AML-193 (cell line): ENCODE measurements at places on chromosomes 3 and 15.
A peak's percentile ranks its signal among the peaks of the same experiment; 100 is the strongest.

GRCh38 chr3:194139814-194140391 lies 4.0 kb downstream of the HES1 start:
- DNase-seq, result no peak

- no peak for DNase-seq
These were observed 39.6 kb upstream of the SLCO3A1 start for GRCh38 chr15:91813924-91814323.

DNA sequence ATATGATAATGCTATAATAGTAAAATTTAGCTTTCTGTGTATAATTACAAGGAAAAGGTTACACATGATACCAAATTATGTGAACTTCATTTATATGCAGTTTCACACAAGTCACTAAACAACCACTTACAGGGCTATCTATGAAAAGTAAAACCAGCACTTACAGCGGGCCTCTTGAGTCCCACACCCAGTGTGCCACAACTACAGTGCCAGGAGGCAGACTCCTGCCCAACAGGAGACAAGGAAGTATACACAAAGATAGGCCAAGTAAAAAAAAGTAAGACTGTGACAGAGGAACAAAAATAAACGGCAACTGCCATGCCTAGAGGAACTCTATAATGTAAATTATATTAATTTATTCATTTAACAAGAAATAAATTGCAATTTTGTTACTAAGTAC lies 53.4 kb upstream of the NEK10 start:
- no peak for DNase-seq

DNA sequence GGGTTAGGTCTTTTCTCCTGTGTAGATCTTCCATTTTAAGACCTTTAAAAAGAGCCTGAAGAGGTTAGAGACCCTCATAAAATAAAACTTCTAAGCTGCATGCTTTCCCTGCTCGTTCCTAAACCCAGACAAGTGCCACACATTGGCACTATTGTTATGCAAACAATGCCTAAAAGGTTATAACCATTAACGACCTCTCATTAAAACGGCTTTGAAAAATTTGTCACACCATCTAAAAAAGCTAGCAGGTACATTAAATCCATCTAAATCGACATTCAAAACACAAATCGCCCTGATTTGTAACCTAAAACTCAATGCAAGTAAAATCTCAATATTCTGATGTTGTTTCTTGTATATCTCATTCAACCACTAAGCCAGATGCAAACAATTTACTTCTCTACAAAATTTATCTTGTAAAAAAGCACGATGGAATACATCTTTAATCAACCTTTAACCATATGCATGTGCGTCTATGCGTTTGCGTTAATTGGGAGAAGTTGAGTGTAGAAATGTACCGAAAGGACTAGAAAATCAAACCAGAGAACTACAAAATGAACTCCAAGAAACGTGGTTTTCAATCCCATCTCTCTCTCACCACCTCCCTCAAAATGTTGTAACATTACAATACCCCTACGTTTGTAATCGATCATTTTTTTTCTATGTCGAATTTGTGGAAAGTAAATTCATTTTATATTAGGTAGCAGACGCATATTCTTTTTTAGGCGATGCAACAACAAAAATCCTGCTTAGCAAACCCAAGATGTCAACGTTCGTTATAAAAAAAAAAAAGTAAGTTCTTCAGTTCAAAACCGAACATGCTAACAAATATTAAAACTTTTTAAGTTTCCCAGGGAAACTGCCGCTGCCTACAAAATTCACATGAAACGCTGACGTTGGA lies 1.2 kb downstream of the ALDH1A2 start:
- DNase-seq, result no peak

- DNase-seq, result no peak
These were observed 134.6 kb downstream of the GHSR start for GRCh38 chr3:172313671-172314070.

- DNase-seq, result peak; percentile 73
These were observed 28.5 kb downstream of the BTD start for GRCh38 chr3:15629860-15630597.

GRCh38 chr15:47803767-47804166 lies 86.5 kb downstream of the SEMA6D start:
- DNase-seq, result no peak

- no peak for DNase-seq
These were observed 49.9 kb upstream of the NEDD4 start for GRCh38 chr15:56042982-56043980.

DNA sequence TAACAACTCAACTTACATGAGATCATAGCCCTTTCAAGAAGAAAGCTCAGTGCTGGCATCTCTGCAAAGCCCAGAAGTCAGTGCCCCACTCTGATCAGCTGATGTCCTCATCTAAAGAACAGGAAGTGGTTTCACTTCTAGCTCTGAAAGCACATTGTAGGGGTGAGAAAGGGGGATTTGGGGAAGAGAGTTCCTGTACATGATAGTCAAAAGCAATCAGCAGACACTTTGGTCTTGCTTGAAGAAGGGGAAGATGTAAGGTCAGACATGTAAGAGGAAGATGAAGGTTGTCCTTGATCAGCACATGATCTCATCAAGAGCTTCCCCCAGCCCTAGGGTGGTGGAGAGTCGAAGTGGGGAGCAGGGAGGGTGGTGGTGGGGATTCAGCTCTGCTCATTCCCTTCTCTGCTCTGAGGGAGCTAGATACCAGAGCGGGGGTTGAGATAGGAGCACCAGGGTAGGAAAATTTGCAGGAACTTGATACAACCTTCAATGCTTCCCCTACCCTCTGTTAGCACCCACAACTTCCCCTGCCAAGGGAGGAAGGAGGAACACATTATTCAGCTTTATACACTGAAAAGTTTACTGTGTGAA lies 76.4 kb upstream of the ETV5 start:
- DNase-seq, result peak; percentile 88

- no peak for DNase-seq
These were observed 12.8 kb downstream of the LACTB start for GRCh38 chr15:63134245-63134985.

- DNase-seq, result peak; percentile 96
These were observed 12.0 kb downstream of the STARD5 start for GRCh38 chr15:81311752-81312464.

DNA sequence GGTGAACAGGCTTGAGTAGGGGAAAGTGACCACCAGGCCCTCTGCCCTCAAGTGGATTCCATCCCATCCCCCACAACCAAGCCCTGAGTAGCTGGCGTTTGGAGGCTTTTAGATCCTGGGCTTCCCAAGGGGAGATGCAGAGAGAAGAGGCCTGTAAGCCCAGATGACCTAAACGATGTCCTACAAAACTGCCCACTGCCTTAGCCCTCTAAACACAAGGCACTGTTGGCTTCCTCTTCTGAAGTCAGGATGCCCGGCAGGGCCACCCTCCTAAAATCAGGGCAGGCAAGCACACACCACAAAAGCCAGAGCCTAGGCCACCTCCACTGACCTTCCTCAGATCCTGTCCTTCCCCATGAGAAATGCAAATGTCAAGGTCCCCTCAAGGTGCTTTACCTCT lies 68.6 kb downstream of the ADCY5 start:
- no peak for DNase-seq

GRCh38 chr3:35690271-35690670 lies 50.9 kb downstream of the ARPP21 start:
- no peak for DNase-seq

GRCh38 chr15:25545017-25545416 lies 106.2 kb upstream of the UBE3A start:
- no peak for DNase-seq

- DNase-seq, result no peak
These were observed 77.2 kb upstream of the ACKR4 start for GRCh38 chr3:132519914-132520313.

GRCh38 chr3:28989646-28990089 lies 291.2 kb upstream of the RBMS3 start:
- no peak for DNase-seq

- no peak for DNase-seq
These were observed 135.3 kb downstream of the SV2B start for GRCh38 chr15:91235376-91235775.

DNA sequence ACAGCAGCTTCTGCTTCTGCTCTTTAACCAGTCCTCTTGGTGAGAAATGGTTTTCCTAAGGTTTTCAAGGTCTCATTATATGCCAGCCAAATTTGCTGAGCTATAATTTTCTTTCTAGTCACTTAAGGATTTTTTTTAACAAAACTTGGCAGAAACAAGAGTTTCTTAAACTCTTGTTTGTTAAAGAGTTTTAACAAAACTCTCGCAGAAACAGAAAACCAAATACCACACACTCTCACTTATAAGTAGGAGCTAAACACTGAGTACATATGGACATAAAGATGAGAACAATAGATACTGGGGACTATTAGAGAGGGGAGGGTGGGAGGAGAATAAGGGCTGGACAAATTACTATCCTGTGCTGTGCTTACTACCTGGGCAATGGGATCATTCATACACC lies 908.3 kb downstream of the TUSC7 start:
- no peak for DNase-seq

DNA sequence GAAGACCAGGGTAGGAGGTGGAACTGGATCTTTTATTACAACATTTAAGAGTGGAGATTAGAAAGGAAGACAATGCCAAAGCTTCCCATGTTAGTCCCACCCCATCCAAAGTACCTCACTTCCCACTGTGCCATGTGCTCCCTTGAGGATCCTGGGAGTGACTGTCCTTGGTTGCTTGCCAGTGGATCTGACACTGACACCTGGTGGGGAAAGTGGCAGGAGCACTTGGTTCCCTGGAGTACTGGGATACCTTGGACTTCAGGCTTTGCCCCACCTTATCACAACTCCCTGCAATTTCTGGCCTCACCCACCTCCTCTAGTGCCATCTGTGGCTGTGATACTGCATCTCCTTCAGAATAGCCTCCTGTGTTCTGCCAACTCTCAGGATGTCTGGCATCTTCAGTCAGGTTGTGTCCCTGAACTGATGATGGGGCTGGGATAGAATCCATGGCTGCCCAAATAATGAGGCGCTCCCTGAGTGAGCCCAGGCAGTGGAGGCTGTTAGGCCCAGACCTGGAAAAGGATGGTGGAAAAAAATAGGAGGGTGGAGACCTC lies 1.3 kb downstream of the ELL3 start:
- DNase-seq, result no peak

GRCh38 chr3:177145381-177145780 lies 51.9 kb downstream of the TBL1XR1 start:
- DNase-seq, result no peak

DNA sequence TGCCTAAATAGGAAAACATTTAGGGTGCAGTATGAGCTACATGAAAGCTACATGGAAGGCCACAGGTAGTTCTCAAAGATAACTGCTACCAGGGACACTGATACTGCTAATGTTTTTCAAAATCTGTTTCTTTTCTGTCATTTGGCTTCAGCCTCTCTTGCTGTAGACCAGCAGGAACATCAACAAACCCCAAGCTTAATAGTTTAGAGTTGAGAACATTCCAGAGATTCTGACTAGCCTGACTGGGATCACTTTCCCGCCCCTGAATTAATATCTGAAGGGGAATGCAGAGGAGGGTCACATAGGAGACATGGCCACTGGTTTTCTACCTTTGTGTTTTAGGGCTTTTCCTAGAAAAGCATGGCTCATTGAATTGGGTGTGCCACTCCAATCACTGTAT lies 16.9 kb upstream of the C3orf38 start:
- no peak for DNase-seq

- no peak for DNase-seq
These were observed 123.3 kb upstream of the GRM7 start for GRCh38 chr3:6737630-6738029.

- no peak for DNase-seq
These were observed 25.8 kb downstream of the LRTM1 start for GRCh38 chr3:54901906-54902685.

DNA sequence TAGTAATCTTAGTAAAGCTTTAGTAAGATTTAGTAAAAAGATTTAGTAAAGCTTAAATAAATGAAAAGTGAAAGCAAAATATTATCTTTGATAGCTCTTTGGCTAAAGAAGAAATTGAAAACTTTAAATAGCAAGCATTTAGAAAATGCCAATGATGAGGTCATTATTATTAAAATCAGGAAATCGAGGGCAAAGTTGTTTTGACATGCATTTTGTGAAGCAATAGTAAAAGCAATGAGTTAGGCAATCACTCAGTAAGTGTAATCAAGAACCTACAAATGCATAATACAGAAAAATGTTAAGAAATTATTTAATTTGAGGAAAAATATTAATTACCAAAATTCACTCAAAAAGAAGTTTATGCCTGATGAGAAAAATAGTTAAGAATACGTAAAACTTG lies 280.3 kb upstream of the MME start:
- peak; percentile 66 for DNase-seq

DNA sequence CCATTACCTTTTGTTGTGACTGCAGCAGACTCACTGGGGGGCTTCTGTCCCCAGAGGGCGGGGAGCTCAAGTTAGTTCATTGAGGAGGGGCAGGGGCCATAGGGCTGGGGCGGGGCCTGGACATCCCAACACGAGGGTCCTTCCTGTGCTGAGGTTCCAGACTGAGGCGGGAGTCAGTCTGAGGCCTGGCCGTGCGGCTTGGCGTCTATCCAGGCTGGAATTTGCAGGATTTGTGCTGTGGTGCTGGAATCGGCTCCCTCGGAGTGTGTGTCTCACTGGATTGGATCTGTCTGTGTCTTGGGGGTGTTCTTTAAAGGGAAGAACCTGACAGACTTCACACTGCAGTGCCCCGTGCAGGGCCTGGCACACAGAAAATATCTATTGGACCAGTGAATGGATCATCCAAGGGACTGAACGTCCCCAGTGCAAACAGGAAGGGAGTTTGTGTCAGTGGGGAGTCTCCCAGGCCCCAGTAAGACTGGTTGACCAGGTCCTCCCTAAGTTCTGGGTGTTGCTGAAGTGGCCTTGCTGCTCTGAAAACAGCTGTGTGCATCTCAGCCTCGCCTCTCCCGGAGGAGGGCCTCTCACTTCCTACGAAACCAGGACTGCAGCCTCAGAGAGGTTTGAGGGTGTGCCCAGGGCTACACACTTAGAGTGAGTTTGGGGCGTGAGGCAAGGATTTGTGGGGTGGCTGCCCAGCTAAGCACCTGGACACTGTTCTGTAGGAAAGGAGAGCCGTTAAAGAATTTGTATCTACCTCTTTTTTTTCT lies 26.1 kb downstream of the GOLGA6L2 start:
- DNase-seq, result no peak

DNA sequence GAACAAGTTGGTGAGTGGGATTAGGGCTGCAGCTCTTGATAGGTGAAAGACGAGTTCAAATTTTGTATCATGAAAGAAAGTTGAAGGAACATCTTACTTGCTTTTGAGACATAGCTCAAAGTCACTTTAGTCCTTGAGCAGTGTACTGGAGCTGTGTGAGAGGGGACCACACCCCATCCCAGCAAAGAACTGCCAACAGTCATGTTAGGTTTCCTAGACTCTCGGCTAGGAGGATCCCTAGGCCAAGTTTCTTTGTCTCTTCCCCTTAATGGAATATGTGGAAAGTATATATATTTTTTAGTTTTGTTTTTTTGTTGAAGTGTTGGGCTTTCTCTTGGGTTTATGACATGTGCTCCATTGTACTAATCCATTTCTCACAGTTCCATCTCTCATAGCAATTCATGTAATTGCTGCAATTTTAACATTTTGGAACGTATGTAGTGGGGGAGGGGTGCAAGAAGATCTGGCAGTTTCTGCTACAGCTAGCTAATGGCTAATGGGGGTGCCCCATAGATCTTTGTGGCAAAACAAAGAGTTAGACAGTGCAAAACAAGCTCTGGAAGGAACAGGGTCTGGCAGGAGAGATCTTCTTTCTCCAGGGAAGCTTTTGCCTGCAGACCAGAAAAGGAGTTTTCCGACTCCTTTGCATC lies 25.1 kb downstream of the TLNRD1 start:
- DNase-seq, result no peak
